Activated CD4-positive, CD25-positive, alpha-beta regulatory T cell treated with anti-CD3 and anti-CD28 coated beads, Interleukin-2, amount 50 U/mL, for 16 hours (primary cell): ENCODE measurements at places on chromosomes 6 and 20.

DNA sequence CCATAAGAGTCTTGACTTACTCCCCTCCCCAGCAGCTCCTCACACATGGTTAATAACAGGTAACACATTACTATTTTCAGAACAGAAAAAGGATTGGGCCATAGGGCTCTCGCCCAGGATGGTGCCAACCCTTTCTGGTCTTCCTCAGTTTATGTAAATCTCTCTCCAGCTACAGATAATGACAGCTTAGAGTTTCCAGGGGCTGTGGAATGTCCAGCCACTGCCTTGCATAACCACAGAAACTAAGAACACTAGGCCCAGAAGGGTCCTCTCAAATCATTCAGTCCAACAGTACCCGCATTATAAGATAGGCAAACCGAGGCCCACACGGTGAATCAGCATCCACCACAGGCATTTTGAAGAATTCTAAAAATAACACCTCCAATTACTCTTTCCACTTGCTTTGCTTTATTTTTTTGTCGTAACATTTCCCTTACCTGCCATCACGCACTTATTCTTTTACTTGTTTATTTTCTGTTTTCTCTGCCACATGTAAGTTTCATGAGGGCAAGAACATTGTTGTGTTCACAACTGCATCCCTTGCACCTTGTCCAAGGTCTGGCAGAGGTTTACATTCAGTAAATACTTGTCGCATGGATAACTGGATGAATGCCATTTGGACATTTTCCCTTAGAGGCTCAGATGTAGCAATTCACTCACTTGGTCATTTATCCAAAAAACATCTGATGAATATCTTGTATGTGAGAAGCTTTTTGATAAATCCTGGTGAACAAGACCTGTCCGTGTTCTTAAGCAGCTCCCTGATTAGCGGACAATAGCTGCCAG, 6.4 kb upstream of the SDC4 start:
- no peak for DNase-seq

GRCh38 chr6:131293472-131293911, 158.2 kb downstream of the AKAP7 start:
- DNase-seq, result no peak

DNA sequence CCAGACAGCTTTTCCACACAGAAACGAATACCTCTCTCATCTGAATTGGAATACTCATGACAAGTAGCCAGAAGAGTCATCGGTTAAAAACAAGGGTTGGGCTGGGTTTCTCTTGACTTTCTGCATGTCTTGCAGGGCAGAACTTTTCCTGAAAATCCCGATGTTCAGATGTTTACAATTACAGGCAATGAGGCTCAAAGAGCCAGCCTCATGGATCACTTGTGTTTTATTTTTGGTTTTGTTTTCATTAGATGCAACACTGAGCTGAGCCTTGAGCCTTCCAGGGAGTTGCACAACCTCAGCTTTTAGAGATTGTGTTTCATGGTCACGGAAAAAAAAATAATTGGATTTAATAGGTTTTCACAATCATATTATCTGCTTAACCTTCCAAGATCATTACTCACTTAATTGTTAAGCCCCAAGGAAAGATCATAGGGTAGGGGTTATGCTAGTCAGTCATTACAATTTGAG, 288.1 kb upstream of the PRDM1 start:
- no peak for DNase-seq

DNA sequence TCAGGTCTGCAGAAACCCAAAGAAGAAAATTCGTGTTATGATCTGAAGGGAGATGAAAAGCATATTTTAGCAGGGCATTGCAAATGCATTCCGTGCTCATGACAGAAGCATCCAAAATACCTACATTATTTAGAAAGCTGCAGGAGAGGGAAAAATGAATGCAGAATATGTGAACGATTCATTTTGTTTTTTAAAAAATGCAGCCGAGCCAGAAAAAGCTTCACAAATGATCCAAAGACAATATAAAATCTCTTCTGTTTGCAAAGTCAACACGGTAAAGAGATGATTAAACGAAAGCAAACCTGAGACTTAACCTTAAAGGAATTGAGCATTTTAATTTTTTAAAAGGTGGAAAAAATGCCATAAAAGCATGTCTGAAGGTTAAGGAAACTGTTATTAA, 136.1 kb upstream of the SULF2 start:
- DNase-seq, result no peak
